Right ventricle myocardium superior (tissue), 1 donor: ENCODE measurements at places on chromosomes 6 and 20. TPM values are rescaled to one million over a fixed set of nuclear protein-coding genes. Genes with fewer than 3 reads are reported as not detected.

The FNDC1 gene
- total RNA-seq: 1.2 TPM

The C2 gene
- total RNA-seq: 7.6 TPM

The LPIN3 gene
- 18.6 TPM for total RNA-seq

The FOXS1 gene
- total RNA-seq: 0.62 TPM

The KCNQ5 gene
- total RNA-seq: not detected

The HDGFL1 gene
- total RNA-seq: not detected

The DDAH2 gene
- 32.9 TPM for total RNA-seq
